Stimulated activated CD4-positive, alpha-beta T cell treated with anti-CD3 and anti-CD28 coated beads, Interleukin-1b, Interleukin-23, amount 100 ng/mL, for 24 hours (primary cell): ENCODE measurements at places on chromosomes 1 and 21.

DNA sequence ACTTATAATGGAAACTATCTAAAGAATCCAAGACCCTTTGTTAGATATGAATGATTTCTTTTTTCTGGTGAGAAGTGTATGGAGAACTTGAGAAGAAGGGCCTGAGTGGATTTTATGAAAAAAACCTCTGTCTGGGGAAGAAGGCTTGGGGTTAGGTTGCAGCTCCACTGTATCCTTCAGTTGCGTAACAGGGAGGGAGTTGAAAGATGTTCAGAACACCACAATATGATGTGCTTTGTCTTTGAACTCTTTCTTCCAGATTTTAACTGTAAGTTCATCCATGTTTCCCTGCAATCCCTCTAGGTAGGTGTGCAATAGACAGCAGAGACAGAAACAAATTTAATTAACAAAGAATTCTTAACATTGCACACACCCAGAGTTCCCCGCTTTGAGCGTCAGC, 125.8 kb upstream of the NFIA start:
- DNase-seq, result no peak

DNA sequence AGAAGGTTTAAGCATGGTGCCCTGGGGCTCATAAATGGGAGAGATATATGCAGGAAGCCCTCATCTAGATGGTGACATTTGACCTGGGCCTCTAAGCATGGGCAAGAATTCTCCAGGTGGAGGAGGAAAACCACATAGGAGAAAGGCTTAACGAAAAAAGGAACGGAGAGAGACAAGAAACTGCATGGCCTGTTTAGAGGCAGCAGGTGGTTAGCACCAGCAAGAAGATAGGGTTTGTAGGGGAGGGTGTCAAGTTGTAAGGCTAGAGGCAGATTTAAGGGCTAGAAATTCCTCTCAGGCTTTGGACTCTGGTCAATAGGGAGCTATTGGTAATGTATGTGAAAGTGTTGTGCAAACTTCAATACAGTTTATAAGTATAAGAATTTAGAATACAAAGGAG, 8.2 kb upstream of the MAPKAPK2 start:
- DNase-seq, result no peak

DNA sequence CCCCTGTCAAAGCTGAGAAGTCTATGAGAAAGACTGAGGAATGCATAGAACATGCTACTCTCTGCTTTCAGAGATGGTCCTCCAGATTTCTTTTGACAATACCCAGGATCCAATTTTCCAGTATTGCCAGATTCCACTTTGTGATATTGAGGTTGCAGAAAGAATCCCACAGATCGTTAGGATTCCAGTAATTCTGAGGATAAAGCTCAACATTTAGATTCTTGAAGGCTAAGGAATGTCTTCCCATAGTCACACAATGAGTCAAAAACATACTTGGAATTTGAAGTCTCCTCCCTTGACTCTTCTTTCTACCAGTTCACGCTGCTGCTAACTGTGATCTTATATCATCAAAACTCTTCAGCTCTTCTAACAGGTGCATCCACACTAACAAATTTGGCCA, 57.1 kb downstream of the TNFSF18 start:
- no peak for DNase-seq

DNA sequence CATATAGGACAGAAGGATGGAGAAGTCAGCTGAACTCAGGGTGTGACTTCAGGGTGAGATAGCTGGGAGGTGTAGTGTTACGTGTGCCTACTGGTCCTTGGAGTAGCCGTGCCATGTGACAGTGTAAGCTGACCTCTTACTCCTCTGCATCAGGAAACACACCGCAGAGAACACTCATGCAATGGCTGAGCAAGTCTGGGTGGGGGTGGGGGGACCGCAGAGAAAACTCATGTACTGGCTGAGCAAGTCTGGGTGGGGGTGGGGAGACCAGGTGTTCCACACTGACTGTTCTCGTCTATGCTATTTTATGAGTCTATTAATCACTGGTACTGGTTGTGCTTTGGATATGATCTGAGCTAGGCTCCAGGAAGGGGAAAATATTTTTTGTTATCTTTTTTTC, 233.1 kb downstream of the PAPPA2 start:
- no peak for DNase-seq

- DNase-seq, result no peak
Measured at GRCh38 chr1:41915786-41916571, 2.7 kb downstream of the HIVEP3 start.

DNA sequence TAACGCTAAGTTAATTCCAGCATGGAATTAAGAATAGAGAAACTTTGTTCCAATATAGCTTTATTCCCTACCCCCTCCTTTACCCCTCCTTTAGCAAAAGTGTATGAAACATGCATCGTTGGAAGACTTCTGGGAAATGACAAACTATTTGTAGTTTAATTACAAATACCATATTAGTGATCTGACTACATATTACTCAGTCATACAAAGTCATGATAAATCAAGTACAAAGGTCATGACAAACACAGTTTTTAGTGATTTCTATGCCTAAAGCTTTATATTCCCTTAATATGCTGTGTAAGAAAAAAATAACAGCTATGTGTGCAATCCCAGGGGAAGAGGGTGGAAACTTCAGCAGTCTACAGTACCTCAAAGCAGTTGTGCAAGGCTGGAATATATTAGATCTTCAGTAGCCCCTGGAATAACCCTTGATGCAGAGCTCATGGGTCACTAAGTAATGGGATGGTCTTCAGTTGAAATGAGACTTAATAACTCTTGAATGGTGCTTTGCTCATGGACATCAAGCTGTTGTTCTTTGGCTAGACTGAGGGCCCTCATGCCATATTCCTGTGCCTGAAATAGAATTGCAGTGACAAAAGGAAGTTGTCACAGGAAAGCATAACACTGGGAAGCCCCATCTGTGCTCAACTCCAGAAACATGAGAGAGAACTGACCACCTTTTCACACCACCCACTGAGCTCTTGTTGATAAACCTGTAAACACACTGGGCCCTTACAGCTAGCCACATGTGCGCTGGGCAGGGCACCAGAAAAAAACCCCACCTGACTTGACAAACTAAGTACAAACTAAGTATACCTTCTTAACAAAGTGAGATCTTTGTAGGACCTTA, 25.3 kb downstream of the ZMYND12 start:
- no peak for DNase-seq

DNA sequence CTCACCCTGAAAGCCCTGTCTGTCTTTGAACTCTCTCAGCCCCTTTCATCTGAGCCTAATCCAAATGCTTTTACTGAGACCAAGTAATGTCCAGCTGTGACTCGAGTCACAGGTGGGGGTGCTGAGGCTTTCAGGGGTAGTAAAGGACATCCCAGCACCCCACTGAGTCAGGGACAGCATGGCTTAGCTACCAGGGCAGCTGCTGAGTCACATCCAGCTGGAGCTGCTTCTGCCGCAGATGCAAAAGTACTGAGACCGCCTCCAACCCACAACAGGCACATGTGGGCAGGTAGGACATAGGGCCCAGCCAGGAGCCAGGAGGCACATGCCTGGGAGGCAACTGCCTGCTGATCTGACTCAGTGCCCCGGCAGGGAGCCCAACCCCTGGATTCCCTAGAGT, 6.7 kb upstream of the VSIG8 start:
- DNase-seq, result no peak

DNA sequence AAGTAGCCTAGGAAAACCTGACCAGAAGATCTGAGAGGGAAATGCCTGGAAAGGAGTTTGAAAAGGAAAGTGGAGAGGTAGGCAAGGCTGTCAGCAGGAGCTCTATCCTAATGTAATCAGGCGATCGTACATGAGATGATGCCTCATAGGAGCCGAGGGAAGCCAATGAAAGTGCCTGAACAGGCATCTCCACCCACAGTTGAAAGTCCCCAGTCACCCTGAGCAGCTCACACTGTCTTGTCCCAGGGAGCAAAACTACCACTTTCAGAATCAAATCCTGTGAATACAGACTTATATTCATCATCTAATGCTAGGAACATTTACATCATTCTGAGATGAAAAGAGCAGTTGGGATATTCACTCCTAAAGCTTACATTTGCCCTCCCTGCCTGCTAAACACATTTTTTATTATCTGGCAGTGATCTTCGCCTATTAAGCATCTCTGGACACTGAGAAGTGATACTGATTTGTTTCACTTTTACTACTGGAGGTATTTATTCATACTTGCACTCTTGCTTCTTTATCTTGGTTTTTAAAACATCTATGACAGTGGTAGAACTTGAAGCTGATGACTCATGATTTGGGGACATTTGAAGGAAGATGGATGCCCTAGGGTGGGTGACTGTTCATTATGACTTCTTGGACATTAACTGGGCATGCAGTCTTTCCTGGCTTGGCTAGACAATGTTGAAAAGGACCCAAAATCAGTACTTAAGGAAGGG, 221.6 kb downstream of the SEC16B start:
- DNase-seq, result no peak

- DNase-seq, result no peak
Measured at GRCh38 chr21:25925064-25925800, 190.5 kb downstream of the GABPA start.

DNA sequence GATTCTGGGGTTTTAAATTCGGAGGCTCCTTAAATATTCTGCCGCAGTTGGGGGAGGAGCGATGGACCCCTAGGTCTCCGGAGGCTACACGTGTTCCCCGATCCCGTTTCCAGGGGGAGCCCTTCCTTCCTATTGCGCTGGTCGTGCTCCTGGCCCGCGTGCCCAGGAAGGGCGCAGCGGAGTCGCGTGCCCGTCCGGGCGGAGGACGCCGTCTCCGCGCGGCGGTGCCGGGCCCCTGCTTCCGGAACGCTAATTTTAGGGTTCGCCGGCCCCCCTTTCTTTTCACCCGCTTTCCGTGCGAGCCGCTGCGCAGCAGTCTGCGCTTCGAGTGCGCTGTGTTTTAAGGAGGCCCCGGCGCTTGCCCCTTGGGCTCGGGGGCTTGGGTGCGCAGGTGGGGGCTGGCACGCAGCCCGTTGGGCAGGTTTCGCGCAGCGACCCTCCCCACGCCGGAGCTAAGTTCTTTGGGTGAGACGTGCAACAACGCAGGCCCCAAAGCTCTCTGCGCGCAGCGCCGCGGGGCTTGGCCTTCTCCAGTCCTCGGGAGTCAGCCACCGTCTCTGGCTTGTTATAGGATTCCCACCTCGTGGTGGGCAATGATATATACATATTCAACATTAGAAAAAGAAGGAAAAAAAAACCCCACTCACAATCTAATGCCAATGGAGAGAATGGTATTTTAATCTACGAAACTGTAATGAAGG, 43.5 kb upstream of the DNAJC6 start:
- no peak for DNase-seq
